ENCODE measurements at places on chromosomes 5 and 9.

DNA sequence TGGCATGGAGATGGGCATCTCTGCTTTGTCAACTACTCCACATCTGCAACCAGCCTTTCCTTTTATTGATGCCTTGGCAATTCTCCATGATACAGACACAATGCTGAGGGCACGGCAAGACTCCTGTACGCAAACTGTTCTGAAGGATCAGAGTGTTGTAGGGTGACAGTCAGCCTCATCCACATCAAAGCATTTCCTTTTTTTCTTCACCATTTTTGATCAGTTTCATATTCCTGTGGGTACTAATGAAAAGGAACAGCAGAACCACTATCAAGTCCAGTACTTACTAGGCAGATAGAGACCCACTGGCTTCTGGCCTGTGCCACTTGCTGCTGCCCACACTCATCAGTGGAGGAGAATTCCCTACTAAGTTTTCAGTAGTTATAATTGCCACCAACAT is 181.6 kb downstream of the PALM2AKAP2 start:
- no peak for DNase-seq

DNA sequence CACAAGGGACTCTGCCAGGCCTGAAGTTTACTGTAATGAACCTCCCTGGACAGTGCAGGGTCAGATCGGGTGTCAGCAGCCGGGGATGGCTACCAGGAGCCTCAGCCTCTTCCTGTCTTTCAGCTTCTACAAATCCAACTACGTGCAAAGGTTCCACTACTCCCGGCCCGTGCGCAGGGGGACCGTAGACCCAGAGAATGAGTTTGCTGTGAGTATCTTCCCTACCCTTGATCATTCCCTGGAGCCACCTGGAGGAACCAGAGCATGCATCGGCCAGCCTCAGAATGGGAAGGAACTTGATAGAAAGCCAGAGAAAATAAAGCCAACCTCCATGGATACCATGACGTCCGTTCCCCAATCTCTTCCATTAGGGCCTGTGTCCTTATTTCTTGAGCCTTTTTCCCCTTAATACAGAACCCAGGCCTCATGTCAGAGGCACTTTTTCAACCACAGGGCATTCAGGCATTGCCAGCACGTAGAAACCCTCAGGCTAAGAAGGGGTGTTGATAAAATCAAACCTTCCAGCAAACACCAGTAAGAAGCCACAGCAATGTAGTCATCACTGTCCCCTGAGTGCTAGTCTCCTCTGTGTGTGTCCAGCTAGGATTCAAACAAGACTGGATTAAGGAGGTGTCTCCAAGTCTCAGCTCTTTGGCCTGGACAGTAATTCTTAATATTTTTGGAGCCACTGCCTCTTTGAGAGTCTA is 49.0 kb upstream of the FOXI1 start:
- DNase-seq = no peak

DNA sequence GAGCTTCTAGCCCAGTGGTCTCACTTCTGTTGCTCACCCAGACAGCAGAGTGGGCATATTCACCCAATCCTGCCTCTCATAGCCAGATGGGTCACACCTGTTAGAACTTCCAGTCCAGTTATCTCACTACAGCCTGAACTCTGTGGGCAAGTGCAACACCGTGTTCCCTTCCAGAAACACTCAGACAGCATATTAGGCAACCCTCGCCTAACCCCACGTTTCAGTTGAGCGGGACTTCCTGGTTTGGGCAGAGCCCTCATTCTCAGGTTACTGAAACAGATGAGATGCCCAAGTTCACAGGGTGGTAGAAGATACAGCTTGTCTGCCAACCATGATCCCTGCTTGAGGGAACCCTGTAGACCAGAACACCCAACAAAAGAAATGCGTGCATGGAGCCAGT is 538.2 kb downstream of the CYLC2 start:
- DNase-seq = no peak

DNA sequence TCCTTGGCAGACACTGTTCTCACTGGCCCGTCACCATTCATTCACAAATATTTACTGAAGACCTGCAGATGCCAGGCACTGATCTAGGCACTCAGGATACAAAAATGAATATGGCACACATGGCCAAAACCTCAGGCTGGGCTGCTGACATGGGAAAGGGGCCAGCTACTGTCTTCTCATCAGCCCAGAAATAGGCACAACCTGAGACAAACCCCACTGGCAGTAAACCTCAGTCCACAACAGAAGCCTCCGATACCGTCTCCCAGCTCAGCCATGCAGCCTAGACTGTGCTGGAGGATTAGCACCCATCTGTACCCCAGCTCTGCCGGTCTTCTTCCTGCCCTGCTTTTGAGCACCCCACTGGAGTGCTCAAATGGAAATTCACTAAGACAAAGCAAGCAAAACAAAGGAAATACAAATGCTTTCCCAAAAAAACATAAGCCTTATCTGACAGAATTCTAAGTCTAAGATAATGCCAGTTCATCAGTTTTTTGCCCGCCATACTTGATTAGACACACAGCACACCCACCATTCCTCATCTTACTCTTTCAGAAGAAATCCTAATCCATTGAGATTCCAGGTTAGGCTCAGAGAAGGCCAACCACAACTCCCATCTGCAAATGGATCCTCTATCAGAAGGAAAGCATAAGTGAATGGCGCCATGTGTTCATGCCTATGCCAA is 8.2 kb downstream of the P4HA2 start:
- no peak for DNase-seq

DNA sequence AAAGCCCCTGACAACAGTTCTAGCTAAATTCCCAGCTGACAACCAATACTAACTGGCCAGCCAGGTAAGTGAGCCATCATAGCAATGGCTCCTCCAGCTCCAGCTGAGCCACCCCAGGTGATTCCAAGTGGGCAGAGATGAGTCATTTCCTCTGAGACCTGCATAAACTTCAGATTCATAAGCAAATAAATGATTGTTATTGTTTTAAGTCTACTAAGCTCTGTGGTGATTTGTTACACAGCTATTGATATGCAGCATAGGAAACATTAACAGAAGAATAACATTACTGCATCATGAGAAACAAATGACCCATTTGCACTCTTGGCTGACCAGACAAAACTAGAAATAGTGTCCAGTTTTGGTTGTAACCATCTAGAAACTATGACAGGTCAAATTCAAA is 60.3 kb downstream of the TTC39B start:
- no peak for DNase-seq

- peak; percentile 68 for DNase-seq
Measured at GRCh38 chr5:32312197-32312594, 543 bp downstream of the MTMR12 start.

DNA sequence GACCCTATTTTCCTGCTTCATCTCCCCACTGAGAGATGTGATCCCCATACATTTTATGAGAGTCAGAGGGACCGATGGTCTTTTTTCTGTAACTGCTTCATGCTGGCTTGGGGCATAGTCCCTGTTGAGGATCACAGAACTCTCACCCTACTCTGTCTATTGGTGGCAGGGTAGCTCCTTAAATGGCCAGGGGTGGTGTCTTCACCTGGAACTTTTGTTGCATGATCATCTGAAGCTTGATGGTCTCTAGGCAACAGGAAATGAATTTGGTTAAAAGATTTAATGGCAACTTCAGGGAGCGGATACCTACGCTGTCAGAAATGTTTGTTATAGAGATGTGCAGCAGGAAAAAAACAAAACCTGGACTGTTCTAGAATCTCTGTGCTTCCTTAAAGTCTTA is 87.0 kb upstream of the GLIS3 start:
- no peak for DNase-seq

GRCh38 chr5:78699552-78700153 is 51.1 kb upstream of the LHFPL2 start:
- DNase-seq = peak; percentile 92

- DNase-seq = peak; percentile 38
Measured at GRCh38 chr5:137564398-137564961, 65.4 kb upstream of the SPOCK1 start.

Data from fibroblast of skin of right biceps (primary cell).